GM19239 (cell line): ENCODE measurements at places on chromosomes 5 and 9.

GRCh38 chr9:10700291-10700690 is 87.5 kb upstream of the PTPRD start:
- no peak for DNase-seq

- no peak for DNase-seq
Observed at GRCh38 chr5:17106521-17106920, 110.9 kb upstream of the BASP1 start.

GRCh38 chr5:135218790-135219568 is 180.1 kb downstream of the MACROH2A1 start:
- no peak for DNase-seq

- no peak for DNase-seq
Observed at GRCh38 chr9:106945727-106946660, 83.0 kb downstream of the ZNF462 start.
